SK-MEL-5 (cell line): ENCODE measurements at places on chromosomes 3 and 15. TPM values are rescaled to one million over a fixed set of nuclear protein-coding genes. Genes with fewer than 3 reads are reported as not detected.

GRCh38 chr15:88487796-88488523, 20.5 kb downstream of the MRPS11 start:
- no peak for DNase-seq

GRCh38 chr3:64578062-64578770, 109.6 kb downstream of the ADAMTS9 start:
- DNase-seq, result no peak

- no peak for DNase-seq
Measured at GRCh38 chr3:139532976-139533375, 6.6 kb downstream of the RBP1 start.

GHRL gene
- not detected in 2 replicates for total RNA-seq

DNA sequence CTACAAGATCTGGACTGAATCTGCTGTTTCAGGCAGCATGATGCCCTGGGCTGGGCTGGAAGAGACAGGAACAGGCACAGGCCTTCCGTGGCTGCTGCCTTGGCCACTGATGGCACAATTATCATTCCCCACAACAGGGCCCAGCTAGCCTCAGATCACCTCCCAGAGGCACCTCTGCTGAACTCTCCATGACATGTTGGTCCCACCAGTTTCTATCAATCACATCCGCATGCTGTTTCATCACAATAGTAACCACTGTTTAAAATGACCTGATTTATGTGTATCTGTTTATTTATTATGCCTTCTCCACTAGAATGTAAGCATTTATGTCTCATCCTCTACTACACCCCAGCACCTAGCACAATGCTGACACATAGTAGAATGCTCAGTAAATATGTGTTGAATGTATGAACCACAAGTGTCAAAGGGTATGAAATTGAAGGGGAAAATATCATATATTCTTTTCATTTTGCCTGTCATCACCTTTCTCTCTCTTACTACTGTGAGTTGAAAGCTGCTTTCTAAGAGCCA, 32.7 kb upstream of the ZBTB38 start:
- no peak for DNase-seq

GRCh38 chr3:127424766-127425504, 137.1 kb upstream of the PRR20G start:
- peak; percentile 78 for DNase-seq

GABRG3 gene
- total RNA-seq, result 3.1 and 6.3 TPM in 2 replicates

FBXW12 gene
- total RNA-seq, result not detected in 2 replicates

GRCh38 chr15:90838139-90838538, 30.2 kb upstream of the FURIN start:
- DNase-seq, result no peak

GRCh38 chr3:157175691-157176507, 16.0 kb upstream of the CCNL1 start:
- no peak for DNase-seq

ISY1 gene
- total RNA-seq, result 34.9 and 36.3 TPM in 2 replicates

DNA sequence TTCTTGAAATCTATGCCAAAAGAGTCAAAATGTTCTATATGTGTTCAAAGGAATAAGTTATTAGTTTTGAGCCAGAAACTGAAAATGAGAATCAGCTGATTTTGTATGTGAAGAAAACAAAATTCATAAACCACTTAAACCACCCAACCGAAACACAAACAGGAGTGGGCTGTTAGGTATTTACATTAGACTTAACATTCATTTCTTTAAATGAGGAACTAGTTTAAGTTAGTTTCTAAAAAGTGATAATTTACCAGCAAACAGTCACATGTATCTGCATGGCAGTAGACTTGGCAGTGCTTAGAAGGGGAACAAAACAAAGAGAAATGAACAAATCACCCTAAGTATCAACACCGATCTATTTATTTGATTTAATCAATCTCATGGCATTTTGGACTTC, 128.0 kb downstream of the GMNC start:
- DNase-seq, result no peak

HRG gene
- not detected in 2 replicates for total RNA-seq

SIN3A gene
- 18.9 and 20.6 TPM in 2 replicates for total RNA-seq

PARP3 gene
- total RNA-seq, result 7.2 and 7.9 TPM in 2 replicates

- no peak for DNase-seq
Measured at GRCh38 chr3:35224565-35225295, 414.6 kb upstream of the ARPP21 start.

LYSMD2 gene
- total RNA-seq, result 25.7 and 26.8 TPM in 2 replicates
